Kidney epithelial cell (primary cell): ENCODE measurements at places on chromosomes 1 and 21. TPM values are rescaled to one million over a fixed set of nuclear protein-coding genes. Genes with fewer than 3 reads are reported as not detected.
A peak's percentile ranks its signal among the peaks of the same experiment; 100 is the strongest.

DNA sequence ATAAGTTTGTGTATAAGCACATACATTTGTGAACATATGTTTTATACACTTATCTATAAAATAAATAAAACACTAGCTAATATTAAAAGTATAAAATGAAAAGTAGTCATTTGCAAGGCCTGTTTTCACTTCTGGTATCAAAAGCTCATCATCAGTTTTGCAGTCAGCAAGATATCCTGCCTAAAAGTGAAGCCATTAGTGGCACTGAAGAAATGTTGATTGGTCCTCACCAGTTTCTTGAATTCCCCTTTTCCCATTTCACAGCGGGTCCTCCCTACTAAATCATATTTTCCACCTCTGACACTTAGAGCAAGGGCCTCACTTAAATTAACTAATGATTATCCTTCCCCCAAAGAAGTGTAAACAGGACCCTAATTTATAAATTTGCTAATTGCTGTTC lies 6.7 kb downstream of the TBX15 start:
- DNase-seq, result no peak

GRCh38 chr1:71621785-71622184 lies 541.0 kb upstream of the ZRANB2 start:
- DNase-seq, result peak; percentile 28

DNA sequence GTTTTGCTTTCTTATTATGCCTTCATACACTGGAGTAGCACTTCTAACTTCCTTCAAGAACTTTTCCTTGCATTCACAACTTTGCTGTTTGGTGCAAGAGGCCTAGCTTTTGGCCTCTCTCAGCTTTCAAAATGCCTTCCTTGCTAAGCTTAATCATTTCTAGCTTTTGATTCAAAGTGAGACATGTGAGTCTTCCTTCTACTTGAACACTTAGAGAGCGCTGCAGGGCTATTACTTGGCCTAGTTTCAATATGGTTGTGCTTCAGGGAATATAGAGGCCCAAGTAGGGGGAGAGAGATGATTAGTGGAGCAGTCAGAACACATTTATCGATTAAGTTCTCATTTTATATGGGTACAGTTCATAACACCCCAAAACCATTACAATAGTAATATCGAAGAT lies 12.4 kb downstream of the ANGEL2 start:
- no peak for DNase-seq

DNA sequence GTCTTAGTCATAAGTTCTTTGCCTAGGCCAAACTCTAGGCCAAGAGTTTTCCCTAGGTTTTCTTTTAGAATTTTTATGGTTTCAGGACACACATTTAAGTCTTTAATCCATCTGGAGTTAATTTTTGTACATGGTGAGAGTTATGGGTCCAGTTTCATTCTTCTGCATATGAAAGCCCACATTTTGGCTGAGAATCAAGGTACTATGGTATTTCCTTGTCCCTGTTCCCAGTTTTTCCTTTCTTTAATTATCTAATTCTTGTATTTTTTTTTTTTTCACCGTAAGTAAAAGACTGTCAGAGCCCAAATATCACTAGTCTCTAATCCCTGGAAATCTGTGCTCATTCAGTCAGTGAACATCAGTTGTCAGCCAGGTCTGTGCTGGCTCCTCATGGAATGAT lies 105.4 kb downstream of the MAP3K21 start:
- DNase-seq, result no peak

DNA sequence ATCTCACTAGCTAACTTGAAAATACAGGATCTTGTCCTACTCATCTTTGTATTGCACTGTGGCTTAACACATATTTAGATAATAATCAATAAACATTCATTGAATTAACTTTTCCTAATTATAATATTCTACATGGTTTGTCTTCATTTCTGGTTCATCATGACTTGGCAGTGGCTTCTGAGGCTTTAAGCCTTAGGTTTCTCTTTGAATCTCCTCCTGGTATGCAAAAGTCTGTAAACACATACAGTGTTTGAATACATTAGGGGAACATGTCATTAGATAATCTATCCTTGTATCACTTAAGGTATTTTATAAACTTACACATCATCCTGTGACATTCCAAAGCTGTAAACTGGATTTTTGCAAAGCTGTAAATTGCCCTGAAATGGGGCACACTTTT lies 20.6 kb downstream of the CTSK start:
- DNase-seq, result no peak

Gene VSIG8
- total RNA-seq, result 0.07 TPM in 1 of 2 replicates, not detected in the other

Gene AUNIP
- total RNA-seq, result 1.7 and 6.2 TPM in 2 replicates

Gene RBP7
- total RNA-seq, result 11.1 and 14.8 TPM in 2 replicates
